ENCODE measurements at places on chromosomes 2 and 18.
A peak's percentile ranks its signal among the peaks of the same experiment; 100 is the strongest.

DNA sequence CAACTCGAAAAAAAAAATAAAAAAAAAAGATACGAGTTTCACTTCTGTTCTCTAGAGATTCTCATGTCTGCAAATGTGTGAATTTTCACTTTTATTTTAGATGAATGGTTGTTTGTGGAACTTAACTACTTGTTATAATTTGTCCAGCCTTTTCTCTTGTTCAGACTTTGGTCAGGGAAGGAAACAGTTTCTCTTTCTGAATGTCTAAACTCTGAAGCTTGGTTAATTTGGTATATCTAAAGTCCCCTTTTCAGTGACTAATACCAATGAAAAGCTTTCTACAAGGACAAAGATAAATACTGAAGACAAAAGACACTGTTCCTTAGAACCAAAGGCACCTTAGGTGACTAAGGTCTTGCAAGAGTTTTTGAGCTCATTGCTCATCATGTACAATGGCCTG lies 144.4 kb upstream of the PIEZO2 start:
- DNase-seq, result no peak

DNA sequence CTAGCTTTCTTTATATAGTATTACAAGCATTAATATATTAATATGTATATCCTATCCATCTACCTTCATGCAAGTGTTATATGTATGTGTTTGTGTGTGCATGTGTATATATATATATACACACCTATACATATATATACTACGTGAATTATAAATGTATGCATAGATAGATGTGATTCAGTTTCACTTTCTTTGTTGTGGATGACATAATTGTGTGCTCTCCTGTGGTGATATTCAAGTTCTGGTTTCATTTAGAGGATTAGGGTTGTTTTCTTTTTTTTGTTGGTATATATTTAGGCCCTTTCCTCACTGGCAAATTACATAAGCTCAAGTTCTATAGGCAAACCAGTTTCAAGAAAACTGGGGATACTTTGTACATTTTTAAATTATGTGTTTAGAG lies 225.7 kb upstream of the FANCL start:
- no peak for DNase-seq

GRCh38 chr18:34951625-34952379 lies 89.4 kb upstream of the MAPRE2 start:
- DNase-seq, result no peak

DNA sequence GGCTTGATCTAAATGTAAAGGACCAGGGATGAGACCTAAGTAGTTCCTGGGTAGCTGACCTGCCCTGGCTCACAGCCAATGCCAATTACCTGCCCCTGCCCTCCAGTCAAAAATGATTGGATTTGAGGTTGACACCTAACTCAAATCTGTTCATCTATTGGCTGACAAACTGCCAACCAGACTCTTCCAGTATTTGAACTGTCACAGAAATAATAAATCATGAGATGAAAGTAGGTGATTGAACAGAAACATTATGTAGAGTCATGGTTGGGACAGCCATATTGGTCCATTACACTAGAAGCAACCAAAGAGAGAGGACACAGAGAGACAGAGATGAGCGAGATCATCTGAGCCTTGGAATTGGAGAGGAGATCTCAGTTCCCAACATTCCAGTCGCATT lies 109.1 kb downstream of the ATL2 start:
- no peak for DNase-seq

GRCh38 chr2:26298638-26299393 lies 47.1 kb upstream of the SELENOI start:
- peak; percentile 35 for DNase-seq

- no peak for DNase-seq
Measured at GRCh38 chr2:96531366-96531765, 5.2 kb upstream of the ARID5A start.

GRCh38 chr18:22417496-22418188 lies at the start of gene CTAGE1:
Gene CTAGE1, minus strand, starts transcription at chr18:22417915. Its CDS starts 104 bp downstream, at chr18:22417811.
- no peak for DNase-seq

- no peak for DNase-seq
Measured at GRCh38 chr2:152033011-152033925, 65.6 kb downstream of the CACNB4 start.

DNA sequence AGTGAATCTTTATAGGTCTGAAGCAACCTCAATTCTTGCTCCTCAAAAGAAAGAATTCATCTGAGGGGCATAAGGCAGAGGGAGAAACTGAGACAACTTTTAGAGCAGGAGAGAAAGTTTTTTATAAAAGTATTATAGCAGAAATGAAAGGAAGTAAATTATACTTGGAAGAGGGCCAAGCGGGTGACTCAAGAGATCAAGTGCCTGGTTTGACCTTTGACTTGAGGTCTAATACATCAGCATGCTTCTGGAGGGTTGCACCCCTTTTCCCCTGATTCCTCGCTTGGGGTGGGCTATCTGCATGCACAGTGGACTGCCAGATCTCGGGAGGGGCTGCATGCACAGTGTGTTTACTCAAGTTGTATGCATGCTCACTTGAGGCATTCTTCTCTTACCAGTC lies 268.5 kb upstream of the LRATD1 start:
- DNase-seq, result no peak

DNA sequence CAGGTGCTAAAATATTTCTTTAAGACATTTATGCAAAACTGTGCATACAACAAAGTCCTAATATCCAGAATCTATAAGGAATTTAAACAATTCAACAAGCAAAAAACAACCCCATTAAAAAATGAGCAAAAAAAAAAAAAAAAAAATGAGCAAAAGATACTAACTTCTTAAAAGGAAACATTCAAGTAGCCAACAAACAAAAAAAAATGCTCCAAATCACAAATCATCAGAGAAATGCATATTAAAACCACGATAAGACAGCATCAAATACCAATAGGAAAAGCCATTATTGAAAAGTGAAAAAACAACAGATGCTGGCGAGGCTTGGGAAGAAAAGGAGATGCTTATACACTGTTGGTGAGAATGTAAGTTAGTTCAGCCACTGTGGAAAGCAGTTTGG lies 34.9 kb downstream of the B4GALT6 start:
- no peak for DNase-seq

DNA sequence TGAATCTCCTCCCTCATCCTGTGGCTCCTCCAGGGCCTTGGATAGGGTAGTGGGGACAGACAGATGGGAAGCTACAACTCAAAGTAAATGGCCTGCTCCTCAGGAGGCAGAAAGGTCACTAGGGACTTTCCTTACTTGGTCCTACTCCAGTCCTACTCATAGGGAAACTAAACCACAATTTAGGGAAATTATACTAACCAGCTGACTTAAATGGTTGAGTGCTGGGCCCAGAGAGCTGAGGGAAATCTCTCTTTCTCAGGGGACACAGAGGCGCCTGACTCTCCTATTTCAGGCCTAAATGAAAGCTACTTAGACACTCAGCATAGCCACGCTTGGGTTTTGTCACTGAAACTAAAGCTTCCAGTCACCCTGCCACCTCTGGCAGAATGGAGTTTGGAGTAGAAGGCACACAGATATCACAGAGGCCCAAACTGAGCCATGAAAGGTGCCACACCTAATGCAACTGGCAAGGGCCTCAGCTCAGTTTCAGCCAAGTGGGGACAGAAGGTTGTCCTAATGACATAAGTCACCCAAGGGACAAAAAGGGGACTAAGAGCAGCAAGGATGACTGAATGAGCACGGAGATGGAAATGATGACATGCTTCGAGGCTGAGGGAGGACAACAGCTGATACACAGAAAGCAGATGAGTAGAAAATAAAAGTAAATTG lies 24.0 kb downstream of the CERKL start:
- no peak for DNase-seq

- DNase-seq, result no peak
Measured at GRCh38 chr2:182866095-182866460, 359 bp downstream of the FRZB start.

GRCh38 chr2:120531863-120532600 lies 186.1 kb downstream of the INHBB start:
- no peak for DNase-seq

- no peak for DNase-seq
Measured at GRCh38 chr18:65049586-65049985, 701.2 kb upstream of the CDH7 start.

DNA sequence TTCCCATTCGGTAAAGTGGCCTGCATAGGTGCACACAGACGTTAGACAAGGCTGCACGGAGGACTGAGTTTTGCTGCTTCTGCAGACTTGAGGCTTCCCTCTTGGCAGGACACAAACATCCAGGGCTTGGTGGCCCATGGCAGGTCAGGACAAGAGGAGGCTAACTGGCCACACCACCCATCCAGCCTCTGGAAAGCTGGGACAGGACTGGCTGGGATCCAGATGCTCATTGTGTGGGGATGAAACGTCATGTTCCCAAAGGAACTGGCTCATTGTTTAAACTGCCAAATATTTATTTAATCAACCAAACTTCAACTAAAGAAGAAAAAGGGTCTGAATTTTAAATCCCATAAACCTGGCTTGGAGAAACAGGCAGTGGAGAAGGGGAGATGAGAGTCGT lies 239.1 kb upstream of the EPAS1 start:
- no peak for DNase-seq

- DNase-seq, result no peak
Measured at GRCh38 chr2:134271758-134272157, 17.9 kb downstream of the MGAT5 start.

DNA sequence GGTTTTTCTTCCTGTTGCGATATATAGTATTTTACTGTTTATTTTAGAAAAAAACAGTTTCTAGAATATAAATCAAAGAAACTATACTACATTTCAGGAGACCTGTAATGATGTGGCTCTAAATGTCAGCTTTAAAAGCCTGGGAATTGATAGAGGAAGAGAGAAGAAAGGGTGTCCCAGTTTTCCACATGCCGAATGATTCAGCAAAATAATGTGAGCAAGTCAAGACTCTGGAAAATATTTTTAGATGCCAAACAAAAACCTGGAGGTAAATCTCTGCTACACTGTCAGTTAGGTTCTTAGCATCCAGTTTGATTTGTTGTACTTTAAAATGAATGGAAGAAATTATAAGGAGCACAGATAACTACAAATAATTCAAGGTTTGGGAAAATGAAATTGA lies 67.1 kb upstream of the DSG1 start:
- no peak for DNase-seq

GRCh38 chr2:119760956-119761275 lies 1.2 kb downstream of the PTPN4 start:
- DNase-seq, result peak; percentile 53

DNA sequence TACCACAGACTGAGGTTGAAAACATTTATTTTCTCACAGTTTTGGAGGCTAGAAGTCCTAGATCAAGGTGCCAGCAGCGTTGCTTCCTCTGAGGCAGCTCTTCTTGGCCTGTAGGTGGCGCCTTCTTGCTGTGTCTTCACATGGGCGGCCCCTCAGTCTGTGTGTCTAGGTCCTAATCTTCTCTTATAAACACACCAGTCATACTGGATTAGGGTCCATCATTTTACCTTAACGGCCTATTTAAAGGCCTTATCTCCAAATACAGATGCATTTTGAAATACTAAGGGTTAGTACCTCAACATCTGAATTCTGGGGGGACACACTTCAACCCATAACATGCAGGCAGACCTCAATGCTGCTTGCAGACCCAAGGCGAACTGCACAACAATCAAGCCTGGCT lies 4.4 kb upstream of the RMC1 start:
- DNase-seq, result peak; percentile 91

DNA sequence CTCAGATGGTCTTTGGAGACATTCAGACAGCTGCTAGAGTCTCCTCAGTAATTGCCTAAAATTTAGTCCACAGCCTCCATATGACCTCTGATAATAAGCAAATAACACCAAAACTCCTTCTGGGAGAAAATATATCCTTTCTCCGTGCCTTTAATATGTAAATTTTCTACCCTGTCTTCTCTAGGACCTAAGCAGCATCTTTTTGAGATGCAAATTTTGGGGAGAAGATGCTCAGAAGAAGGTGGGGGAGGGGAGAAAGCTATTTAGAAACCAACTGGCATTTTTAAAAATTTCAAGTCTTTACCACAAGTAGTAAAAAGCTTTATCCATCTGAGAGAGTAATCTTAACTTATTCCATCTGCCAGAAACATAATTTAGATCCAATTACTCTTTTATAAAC lies 120.4 kb upstream of the MSH6 start:
- no peak for DNase-seq

DNA sequence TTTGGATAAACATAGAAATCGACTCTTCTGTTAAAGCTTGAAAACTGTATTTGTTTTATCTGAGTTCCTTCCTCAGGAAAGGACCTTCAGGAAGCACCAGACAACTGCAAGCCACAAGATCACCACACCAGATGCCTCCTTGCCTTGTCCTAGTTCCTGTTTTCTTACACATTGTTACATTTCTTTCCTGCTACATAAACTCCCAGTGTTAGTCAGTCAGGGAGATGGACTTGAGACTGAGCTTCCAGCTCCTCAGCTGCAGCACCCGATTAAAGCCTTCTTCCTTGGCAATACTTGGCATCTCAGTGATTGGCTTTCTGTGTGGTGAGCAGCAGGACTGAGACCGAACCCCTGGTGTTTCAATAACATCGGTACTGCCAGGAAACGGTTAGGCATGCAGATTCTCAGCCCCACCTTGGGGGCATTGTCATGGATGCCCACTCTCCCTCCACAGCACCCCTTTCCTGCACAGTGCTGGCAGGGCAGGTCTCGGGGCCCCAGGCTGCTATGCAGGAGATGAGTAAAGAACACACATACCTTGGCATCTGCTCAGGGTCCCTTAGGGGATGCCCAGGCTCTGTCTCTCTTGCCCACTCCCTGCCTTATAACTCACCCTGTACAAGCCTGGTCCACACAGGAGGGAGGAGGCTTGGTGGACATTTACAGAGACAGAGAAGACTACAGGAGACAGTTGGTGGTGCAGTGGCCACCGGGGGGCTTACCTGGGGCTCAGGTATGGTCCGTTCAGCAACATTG lies 32.6 kb downstream of the ANKMY1 start:
- DNase-seq, result no peak

- DNase-seq, result no peak
Measured at GRCh38 chr2:69255760-69256159, 131.3 kb downstream of the GFPT1 start.

- DNase-seq, result no peak
Measured at GRCh38 chr2:215507136-215507535, 71.3 kb upstream of the FN1 start.

DNA sequence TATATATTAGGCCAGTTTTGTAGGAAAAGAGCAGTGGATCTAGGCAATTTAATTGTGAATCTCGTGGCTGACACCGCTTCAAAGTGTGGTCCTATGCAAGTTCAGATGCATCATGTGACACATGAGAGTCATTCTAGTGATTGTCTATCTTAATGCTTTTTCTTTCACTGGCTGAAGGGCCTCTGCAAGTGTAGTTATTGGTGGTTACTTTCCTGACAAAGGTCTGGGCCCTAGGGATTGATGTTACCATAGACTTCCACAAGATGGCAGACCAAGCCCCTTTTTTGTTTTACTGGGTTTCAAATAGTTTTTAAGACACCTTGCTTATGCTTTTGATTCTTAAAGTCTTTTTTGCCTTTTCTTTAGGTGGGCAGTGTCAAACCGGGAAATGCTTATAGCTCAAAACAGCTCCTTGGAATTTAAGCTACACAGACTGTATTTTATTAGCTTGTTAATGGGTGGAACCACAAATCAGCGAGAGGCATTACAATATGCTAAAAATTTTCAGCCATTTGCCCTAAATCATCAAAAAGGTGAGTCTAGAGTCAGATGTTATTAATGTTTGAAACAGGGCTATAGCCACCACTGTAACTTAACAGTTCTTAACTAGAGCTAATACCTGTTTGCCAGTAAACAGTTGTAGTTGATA lies 25.9 kb downstream of the CD8A start:
- DNase-seq, result peak; percentile 66

Measured in hematopoietic multipotent progenitor cell treated with erythropoietin and hydrocortisone succinate and interleukin-3 and kit ligand, for 17 days (in vitro differentiated cells).